ENCODE measurements at places on chromosomes 1 and 21.
A peak's percentile ranks its signal among the peaks of the same experiment; 100 is the strongest.

- no peak for DNase-seq
These were observed 35.1 kb downstream of the AK5 start for GRCh38 chr1:77316966-77317365.

DNA sequence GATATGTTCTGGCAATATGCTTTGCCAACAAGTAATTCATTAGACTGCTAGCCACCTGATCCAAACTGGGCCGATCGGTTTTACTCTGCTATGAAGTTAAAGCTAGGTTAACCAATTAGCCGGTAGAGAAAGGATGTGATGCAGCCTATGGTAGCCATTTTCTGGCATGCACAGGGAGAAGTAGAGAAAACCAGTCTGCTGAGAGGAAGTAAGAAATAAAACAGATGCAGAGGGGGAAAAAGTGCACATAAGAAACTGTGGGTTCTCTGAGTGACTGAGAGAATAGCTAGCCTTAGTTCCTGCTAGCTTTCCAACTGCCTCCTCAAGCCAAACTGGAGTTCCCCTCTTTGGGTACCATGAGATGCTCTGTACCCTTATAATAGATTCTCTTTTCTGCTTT, 52.8 kb downstream of the ARID4B start:
- no peak for DNase-seq

GRCh38 chr1:98157524-98158313, 236.9 kb upstream of the DPYD start:
- DNase-seq = no peak

DNA sequence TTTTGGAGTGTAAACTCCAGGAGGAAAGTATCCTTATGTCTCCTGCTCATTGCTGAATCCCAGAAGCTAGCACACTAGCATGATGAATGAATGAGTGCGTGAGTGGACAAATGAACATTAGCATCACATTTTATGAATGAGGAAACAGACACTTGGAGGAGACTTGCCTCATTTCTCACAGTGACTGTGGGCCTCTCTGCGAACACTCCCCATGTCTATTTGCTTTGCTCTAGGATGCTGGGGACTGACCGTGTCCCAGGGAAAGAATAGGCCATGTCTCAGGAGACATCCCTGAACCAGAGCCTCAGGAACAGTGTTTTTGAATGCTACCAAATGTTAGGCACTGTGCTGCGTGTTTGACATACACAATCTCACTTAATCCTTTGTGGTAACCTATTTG, 140.9 kb downstream of the OMA1 start:
- no peak for DNase-seq

DNA sequence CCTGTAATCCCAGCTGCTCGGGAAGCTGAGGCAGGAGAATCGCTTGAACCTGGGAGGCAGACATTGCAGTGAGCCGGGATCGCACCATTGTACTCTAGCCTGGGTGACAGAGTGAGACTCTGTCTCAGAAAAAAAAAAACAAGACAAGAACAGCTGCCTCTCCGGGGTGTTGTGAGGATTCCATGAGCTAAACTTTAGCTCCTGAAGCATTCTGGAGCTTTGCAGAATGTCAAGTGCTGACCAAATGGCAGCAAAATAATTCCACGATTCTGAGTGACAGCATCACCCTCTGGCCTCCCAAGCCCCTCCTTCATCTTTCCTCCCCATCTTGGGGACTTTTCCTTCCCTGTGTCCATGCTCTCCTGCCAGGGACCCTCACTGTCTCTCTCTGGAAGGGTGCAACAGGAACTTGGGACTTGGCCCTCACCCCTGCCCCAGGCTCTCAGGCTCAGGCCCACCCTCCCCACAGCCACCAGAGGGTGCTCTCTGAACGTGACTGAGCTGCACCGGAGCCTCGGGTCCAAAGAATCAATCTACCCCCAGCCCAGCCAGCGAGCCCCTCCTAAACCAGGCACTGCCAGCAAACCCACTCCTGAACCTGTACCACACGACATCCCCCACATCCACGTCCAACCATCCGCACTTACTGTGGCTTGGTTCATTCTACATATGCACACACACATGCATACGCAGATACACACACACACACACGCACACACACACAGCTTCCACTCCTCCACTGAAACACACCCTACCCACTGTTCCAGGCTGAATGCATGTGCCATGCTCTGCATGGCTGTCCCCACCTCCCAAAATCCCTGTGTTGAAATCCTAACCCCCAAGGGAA, 45.7 kb downstream of the ACOT7 start:
- peak; percentile 63 for DNase-seq

GRCh38 chr1:196271212-196271947, 336.9 kb downstream of the KCNT2 start:
- DNase-seq = no peak

- DNase-seq = no peak
These were observed 4.3 kb upstream of the KTI12 start for GRCh38 chr1:52037909-52038308.

DNA sequence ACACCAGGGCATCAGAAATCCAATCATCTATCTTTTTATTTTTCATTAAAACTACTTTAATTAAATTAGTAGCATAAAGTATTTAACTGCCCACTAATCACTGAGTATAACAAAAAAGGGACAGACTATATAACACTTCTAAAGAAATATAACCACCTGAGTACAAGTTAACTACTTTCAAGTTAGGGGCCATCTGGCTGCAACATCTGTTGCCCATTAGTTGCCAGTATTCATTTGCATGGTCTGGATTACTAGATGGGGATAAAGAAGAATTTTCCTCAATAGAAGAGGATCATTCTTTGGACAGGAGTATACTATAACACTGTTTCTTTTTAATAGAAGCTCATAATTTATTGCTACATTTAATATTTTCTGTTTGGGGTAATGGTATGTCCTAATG, 446.4 kb downstream of the AMY1C start:
- no peak for DNase-seq

DNA sequence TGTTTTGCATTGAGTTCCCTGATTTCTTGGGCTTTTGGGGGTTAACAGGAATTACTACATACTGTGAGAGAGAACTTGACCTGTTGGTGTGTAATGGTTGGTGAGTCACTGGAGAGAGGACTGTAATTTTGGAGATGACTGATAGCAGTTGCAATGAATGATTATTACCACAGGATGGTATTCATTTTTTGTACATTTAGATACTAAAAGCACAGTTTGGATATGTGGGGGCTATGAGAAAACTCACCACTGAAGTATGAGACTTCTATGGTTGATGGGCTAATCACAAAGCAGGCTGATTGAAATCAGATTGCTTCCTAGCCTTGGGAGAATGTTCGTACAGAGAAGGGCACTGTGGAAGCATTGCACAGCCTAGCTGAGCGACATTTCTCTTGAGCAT, 1571.3 kb upstream of the PRMT6 start:
- no peak for DNase-seq

GRCh38 chr1:212410231-212410820, 4.4 kb downstream of the PACC1 start:
- DNase-seq = no peak

DNA sequence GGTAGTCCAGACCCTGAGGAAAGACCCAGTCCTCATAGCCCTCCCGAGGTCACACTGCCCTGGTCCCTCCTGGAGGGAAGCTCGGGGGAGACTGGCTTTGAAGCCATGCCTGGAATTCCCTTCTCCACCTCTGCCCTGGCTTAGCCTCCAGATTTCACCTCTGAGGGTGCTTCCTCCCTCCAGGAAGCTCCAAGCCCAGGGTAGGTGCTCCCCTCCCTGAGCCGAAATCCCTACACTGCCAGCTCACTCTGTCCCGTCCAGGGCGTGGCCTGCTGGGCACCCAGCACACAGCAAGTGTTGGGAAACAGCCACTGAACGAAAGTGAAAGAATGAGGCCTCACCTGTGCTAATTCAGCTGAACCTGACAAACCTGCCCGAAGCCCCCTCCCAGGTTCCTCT, 6.0 kb upstream of the TNFRSF25 start:
- DNase-seq = no peak

- DNase-seq = no peak
These were observed 3.5 kb downstream of the CHODL start for GRCh38 chr21:18248171-18248570.

GRCh38 chr1:9874959-9875635, 35.0 kb downstream of the CTNNBIP1 start:
- DNase-seq = peak; percentile 78

DNA sequence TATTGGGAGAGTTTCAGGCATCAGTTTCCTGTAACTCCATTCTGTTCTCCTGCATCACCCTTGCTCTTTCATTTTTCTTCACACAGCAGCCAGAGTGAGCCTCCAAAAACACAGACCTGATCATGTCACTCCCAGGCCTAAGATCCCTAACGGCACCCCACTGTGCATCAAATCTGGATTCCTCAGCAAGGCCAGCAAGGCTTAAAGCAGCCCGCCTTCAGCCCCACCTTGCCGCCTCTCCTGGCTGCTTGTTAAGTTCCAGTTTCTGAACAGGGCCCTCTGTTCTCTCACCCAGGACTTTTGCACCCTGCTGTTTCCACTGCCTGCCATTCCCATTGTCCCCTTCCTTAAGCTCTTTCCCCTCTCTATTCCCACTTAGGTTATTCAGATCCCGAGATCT, 29.3 kb downstream of the C1orf116 start:
- DNase-seq = no peak

GRCh38 chr1:194052514-194053338, 866.3 kb upstream of the B3GALT2 start:
- DNase-seq = no peak

DNA sequence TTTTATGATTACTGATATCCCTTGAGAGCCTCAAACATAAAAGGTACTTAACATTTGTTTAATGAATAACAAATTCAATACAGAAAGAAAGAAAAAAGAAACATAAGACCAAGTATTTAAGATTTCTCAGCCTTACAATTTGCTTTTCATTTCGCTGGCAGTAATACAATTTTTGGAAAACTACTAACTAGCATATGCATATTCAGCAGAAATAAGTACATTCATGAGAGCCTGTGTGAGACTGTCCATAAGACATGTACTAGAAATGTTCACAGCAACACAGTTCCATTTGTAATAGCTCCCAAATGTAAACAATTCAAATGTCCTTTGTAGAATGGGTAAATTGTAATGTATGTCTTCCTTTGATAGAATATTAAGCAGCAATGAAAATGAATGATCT, 119.2 kb downstream of the PTPN14 start:
- DNase-seq = no peak

DNA sequence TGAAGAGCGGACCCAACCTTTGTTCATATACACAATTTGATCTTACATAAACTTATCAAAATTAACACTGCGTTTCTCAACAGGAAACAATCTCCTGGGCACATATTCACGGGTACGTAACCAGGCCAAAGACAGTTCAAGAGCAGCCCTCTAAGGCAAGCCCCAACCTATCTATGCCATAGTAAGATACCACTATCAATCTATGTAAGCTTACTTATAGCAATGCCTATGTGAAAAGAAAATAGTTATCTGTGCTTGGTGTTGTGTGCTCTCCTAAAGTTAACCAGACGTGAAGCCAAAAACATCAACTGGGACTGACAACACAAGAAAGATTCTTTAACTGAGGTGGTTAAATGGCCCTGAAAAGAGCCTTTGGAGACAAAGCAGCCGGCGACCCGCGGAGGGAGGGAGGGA, 49.4 kb upstream of the BOLA1 start:
- peak; percentile 8 for DNase-seq

All from activated CD4-positive, alpha-beta T cell treated with anti-CD3 and anti-CD28 coated beads, Interleukin-2, amount 50 U/mL, for 48 hours (primary cell).